ENCODE measurements at places on chromosomes 5 and 9.

DNA sequence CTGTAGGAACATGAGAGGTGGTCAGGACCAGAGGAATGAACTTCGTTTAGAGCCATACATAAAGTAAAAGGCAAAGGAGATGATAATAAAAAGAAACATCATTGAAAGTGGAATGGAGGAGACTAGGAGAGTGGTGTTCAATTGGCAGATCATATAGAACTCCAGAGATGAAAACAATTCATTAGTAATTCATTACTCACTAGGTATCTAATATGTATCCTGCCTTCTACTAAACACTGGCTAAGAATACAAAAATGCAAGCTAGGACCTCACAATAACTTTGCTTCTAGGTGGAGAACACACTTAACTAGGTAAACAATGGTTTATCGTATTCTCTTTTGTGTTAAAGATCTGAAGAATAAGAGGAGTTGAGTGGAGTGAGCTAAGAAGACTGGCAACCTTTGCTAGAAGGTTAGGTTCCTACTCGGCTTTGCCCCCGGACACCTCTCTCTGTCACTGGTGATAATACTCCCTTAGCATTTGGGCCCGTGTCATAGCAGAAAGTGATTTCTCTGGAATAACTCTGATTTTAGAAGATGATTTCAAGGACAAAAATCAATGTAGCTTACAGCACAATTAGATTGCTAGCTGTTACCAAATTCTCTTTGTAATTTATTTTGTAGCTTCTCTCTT lies 88.6 kb upstream of the IFNE start:
- DNase-seq, result no peak

GRCh38 chr9:88736136-88736637 lies 201.2 kb downstream of the NXNL2 start:
- no peak for DNase-seq

- DNase-seq, result no peak
These were observed 11.9 kb downstream of the GIN1 start for GRCh38 chr5:103108086-103108485.

- DNase-seq, result peak; percentile 17
These were observed 1161.7 kb upstream of the DMAC1 start for GRCh38 chr9:8961186-8961851.

DNA sequence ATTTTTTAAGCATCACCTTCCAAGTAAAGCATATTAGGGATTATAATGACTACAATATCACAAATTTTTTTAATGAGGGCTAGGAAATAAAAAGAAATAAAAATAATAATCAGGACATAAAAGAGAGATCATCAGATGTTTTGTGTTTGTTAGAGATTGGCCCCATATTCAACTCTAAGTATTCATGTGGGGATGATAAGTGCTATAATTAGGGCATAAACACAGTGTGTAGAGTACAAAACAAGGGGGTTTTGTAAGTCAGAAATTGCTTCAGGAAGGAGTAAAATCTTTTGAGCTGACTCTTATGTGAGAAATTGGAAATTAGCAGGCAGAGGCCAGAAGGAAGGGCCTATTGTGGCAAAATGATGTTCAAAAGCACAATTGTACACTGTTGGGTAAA lies 127.3 kb downstream of the STARD4 start:
- no peak for DNase-seq

DNA sequence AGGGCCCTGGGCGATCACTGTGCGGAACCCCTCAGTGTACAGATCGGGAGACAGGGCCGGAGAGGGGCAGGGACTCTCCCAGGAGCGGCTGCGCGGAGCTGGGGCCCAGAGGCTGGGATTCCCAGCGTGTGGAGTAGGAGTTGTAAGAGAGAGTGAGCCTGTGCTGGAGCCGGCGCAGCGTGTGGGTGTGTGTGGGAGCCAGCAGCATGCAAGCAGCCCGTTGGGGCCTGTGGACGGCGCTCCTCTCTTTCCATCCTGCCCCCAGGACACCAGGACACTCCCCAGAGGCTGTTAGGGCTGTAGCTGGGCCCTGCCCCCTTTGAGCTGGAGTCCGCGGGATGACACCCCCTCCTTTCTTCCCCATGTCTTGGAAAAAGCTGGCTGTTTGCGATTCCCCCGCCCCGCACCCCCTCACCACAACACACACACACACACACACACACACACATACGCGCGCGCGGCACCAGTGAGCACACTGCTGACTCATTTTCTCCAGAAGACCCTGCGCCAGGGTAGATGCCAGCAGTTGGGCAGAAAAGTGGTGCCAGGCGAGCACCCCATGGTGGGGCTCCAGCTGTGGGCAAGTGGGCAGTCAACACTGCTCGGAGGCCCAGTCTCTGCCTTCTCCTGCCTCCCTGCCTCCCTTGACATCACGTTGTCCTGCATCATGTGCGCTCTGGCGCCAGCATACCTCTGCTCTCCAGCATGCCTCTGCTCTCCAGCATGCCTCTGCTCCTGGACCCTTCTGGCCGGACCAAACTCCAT lies 1.5 kb downstream of the COL27A1 start:
- DNase-seq, result peak; percentile 43

- no peak for DNase-seq
These were observed 4.8 kb downstream of the NKD2 start for GRCh38 chr5:1013238-1013947.

- no peak for DNase-seq
These were observed 32.5 kb downstream of the THBS4 start for GRCh38 chr5:80067531-80068245.

- DNase-seq, result no peak
These were observed 6.2 kb downstream of the NEK6 start for GRCh38 chr9:124263800-124264426.

DNA sequence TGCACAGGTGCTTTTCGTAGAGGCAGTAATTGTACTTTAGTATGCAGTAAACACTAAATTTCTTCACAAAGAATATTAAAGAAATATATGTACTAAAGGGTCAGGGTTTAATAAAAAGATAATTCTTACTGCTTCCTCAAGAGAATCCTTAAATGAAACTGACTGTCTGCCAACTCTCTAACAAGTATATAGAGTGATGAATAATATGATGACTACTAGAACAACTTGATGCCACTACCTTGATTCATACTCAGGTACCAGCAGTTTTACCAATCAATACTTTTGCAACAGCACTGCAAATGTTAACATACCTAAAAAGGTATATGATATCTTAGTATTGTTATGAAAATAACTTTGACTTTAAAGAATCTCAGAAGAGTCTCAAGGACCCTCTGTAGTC lies 3.8 kb downstream of the YIPF5 start:
- no peak for DNase-seq

- DNase-seq, result no peak
These were observed 67.6 kb upstream of the TBCA start for GRCh38 chr5:77843570-77844372.

GRCh38 chr9:135442075-135442474 lies 37.5 kb upstream of the PPP1R26 start:
- no peak for DNase-seq

DNA sequence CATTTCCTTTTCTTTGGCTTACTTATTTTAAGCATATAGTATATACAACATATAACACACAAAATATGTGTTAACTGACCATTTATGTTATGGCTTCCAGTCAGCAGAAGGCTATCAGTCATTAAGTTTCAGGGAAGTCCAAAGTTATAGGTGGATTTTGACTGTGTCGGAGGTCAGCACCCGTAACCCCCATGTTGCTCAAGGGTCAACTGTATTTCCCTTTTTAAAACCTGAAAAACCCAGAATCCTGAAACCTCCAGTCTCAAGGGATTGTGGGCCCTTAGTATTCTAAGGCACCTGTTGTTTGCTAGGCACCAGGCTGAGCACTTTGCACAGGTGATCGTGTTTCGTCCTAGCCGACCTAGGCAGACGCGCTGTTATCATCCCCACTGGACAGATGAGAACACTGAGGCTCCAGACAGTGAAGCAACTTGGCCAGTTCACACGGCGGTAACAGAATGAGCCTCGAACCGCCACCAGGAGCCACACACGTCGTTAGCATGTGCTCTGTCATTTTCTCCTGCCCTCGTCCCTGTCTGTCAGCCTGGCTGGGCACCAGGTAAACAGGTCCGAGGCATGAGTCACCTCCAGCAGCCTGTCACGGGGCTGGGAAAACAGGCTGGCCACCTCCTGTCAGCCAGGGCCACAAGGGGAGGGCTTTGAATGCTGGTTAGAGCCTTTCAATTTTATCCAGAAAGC lies 39.9 kb downstream of the DUSP1 start:
- no peak for DNase-seq

DNA sequence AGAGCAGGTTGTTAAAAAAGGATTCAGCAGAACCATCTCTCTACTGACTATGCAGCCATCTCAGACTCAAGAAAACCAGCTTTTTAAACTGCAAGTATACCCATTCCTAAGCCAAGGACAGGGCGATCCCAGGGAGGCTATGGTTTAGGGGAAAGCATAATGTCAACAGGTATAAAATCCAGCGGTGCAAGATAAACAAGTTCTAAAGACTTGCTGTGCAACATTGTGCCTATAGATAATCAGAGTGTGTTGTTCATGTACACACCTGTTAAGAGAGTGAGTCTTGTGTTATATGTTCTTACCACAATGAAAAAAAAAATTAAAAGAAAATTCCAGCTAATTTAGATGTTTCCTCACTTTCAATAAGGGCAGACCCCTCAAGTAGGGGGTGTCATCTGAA lies 63.6 kb upstream of the DIRAS2 start:
- DNase-seq, result no peak

- no peak for DNase-seq
These were observed 8.1 kb downstream of the HBEGF start for GRCh38 chr5:140338336-140338735.

GRCh38 chr5:66143473-66144073 lies 527 bp upstream of the SREK1 start:
- DNase-seq, result no peak

DNA sequence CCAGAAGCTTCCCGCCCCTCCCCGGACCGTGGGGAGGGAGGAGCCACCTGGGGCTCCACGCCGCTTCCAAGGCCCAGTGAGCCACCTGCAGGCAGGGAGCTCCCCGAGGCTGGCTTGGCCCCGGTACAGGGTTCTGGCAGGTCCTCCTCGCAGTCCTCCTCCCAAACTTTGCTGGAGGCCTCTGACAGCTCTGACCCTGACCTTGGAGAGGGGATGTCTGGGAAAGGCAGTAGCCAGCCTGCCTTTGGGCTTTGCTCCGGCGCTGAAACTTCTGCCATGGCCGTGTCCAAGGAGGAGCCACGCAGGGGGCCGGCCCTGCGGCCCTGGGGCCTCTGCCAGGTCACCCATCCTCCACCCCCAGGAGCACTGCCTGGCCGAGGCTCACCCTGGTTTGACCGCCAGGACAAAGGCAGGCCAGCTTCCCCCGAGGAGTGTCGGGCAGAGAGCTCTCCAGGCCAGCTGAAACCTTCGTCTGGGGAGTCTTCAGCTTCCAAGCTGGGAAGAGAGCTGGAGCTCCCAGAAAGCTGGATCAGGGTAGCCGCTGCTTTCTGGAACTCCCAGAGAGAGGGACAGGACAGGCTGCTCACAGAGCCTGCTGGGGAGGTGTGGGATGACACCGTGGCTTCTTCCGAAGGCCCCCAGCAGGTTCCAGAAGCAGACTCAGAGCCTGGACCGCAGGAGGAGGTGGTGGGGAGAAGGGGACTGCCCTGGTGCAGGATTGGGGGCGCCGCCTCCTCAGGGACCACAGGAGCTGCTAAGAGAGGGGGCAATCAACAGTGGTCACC lies 9.0 kb upstream of the QSOX2 start:
- DNase-seq, result no peak

GRCh38 chr9:13642646-13643045 lies 363.2 kb upstream of the MPDZ start:
- no peak for DNase-seq

GRCh38 chr5:5588887-5589826 lies 166.7 kb downstream of the ICE1 start:
- no peak for DNase-seq

DNA sequence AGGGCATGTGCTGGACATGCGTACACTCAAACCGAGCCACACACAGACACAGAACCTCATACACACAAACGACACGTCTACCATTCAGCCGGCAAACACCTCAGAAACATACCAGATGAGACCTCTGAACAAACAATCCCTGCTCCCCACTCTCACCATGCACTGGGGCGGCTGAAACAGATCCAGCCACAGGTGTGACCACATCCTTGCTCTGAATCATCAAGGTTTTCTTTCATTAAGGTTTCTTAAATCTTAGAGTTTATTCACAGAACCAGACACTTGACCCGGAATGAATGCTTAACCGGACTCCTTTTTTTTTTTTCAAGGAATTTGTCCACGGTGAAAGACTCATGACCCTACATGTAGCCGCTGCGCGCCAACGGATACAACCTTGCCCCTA lies 26.2 kb downstream of the TERT start:
- no peak for DNase-seq

DNA sequence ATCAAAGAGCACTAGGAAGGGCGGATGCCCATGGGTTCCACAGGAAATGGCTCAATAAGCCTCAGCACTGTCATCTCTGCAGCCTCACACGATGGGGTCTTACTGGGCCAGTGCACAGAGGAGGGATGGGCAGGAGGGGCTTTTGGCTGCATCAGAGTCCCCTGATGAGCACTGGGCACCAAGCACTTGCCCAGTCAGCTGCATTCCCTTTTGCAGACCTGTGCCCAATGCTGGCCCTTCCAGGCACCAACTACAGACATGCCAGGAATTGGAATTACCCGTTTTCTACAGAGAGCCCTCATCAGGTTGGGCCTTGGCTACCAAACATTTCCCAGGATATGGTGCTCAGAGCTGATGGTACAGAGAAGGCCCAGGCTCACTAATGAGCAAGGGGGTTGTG lies 182.5 kb downstream of the HSPA4 start:
- no peak for DNase-seq

DNA sequence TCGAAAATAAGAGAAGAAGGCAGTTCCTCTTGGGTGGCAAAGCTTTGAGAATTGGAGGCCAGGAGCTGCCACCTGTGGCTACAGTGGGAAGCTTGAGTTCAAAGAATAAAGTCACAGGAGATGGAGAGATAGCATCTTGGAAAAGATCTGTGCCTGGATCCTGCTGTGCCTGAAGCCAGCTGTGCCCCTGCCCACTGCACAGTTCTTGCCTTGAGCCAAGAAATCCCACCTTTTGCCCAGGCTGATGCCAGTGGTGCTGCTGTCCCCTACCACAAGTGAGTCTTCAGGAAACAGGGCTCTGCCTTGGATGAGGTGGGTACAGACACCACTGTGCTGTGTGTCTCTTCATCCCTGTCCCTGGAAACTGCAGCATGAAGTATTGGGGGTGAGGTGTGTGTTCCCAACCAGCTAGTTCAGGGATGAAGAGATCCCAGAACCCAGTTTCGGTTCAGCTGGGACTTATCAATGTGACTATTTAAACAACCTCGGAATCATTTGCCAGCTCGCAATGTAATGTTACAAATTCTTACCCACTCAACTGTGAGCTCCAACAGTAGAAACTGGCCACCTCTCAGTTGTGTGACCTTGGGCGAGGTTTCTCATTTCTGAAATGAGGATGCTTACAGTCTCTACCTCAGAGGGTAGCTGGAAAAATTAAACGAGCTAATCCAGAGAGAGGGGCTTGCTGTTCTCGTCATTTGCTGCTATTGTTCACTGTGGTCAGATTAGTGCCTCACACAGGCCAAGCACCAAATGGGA lies 5.9 kb downstream of the IER5L start:
- no peak for DNase-seq

DNA sequence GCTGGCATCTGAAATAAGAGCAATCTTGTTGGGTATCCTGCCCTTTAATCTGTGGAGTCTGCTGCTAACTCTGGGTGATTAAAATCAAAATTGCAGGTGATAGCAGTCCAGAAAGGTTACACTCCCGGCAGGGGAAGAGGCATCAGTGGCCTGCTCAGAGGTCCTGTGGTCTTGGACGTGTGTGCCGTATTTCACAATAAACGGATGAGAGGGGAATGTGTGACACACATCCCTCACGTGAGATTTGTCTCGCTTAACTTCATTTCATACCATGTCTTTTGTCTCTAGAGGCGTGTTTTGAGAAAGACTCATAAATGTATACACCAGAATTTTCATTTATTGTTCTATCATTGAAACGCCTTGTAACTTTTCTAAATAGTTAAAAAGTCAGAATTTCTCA lies 36.6 kb downstream of the FAM240B start:
- no peak for DNase-seq

Measured in colonic mucosa (tissue), 4 donors.